NCI-H524 (cell line): ENCODE measurements at places on chromosomes 6 and 20.

DNA sequence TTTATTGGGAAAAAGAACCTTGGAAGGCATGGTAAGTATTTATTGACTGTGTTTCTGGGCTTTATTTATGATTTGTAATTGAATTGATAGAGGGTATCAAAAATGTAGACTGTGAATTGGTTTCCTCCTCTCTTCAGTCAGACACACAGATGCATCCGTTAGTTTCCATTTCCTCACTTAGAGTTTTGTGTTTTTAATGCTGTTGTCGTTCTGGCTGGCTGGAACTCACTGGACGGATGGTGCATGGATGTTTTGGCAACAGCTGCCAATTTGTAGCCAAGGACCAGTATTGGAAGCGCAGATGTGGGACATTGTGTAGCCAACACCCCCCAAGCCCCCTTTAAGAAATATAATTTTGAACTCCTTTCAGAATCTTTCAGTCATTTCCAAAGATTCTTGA, 134.5 kb downstream of the JARID2 start:
- no peak for DNase-seq

DNA sequence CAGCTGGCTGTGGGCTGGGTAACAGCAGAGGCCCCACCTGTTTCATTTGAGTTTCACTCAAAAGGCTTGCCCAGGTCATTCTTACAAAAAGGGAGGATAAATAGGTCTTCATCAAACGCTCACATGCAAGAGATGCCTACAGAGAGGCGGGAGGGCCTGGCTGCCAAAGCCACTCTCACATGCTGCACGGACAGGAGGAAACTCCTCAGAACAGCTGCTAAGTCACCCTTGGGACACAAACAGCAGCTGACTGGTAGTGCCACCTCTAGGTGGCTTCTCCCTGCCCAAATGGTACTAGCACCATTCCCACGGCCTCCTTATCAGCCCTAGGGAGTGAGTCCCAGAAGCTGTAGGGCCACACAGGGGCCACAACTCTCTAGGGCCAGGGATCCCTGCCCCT, 23.8 kb downstream of the SLC22A23 start:
- DNase-seq: peak; percentile 60

- DNase-seq: no peak
These were observed 24.1 kb upstream of the MRGBP start for GRCh38 chr20:62772103-62772611.

GRCh38 chr20:33739493-33739892, 7.7 kb downstream of the ZNF341 start:
- no peak for DNase-seq

- no peak for DNase-seq
These were observed 504.4 kb downstream of the BCKDHB start for GRCh38 chr6:80610846-80611245.

DNA sequence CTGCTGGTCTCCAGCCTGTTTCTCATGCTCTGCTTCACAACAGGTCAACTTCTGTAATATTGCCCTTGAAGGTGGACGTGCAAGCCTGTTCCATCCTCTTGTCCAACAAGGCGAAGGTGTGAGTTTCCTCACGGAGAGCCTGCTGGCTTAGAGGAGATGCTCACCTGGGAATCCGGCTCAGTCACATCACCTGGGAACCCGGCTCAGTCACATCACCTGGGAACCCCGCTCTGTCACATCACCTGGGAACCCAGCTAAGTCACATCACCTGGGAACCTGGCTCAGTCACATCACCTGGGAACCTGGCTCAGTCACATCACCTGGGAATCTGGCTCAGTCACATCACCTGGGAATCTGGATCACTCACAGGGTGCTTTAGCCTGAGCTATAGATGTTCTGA, 230.1 kb downstream of the ERMARD start:
- no peak for DNase-seq

- DNase-seq: no peak
These were observed 47.5 kb upstream of the ADGRF5 start for GRCh38 chr6:46969206-46969605.

DNA sequence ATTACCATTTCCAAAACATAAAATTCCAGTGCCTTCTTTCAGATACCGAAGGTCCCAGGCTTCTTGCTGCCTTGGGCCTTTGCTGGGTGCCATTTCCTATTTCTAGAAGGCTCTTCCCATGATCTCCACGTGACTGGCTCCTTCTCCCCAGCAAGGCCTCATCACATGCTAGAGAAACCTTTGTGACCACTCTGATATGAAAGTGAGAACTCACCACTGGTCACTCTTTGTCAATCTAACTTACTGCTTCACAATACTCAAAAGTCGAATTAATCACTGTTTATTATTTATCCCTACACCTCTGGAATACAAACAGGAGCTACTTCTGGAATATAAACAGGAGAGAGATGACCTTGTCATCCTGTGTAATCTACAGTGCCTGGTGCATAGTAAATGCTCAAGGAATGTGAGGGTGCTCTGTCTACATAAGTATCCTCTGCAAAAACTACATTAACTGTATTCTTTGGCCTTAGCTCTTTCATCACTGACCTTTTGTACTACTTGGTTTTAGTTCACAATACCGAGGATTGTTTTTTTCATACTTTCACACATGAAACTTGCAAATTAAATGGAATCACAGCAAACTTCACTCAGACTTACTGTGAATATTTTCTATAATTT, 1.6 kb downstream of the STX7 start:
- no peak for DNase-seq

DNA sequence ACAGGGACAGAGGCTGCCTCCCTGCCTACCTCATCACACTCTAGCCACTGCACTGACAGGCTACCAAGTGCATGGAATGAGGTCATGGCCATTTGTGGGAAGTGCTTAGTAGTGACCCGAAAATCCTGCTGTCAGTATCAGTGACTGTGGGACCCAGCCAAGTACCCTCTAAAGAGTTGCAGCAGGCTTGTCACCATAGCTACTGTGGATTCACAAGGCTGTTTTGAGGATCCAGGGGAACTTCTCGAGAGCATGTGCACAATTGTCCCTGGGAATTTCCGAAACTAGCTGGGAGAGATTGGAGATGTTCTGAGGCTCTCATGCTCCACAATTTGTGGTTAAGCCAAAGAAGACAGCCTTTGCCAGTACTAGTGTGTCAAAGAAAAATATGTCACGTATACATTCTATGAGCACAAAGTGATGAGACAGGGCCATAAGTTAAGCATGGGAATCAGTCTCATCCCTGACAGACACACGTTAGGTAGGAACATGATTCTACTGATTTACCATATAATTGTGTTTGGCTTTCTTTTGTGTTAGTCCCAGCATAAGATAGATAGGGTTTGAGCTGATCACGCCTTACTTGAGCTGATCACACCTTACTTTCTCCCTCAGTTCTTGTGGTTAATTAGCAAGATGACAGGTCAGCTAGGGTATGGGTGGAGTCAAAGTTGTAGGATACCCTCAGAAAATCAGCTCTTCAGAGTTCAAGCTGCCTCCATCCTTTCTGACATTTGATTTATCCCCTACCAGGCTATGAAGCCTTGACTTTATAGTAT, 42.6 kb upstream of the TMEM170B start:
- DNase-seq: no peak

DNA sequence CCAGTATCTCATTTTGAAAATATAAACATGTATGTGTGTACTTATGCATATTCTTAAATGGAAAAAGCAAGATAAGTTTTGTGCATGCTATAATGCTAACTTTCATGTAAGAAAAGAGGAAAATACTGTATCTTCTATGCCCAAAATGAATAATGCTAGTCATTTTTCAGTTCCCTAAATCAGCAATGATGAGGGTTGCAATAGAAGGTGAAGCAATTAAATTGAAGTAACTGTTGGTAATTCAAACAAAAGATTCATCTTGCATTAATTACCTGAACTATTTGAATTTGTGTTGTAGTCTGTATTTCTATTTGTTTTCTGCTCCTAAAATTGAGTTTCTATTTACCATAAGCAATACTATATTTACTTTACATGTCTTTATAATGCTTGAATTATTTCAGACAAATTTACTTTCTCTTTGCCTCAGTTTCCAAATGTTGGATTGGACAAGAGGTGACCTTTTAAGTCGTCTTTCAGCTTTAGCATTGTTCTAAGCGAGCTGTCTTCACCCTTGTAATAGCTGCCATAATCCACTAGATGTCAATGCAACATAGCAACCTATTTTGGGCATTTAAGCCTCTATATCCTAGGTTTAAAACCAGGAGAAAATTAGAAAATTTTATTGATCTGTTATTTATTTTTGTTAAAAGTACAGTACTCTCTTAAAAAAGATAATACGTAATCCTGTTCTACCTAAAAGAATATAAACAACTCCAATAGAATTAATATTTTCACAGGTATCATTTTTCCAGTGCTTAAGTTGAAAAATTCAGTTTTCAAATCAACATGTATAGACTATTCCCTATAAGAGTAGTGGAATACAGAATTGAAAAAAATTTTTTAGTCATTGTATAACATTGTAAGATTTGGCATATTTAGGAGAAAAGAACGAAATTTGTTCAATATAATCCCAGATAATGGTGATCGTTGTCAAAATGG, 52.3 kb upstream of the IFNGR1 start:
- DNase-seq: peak; percentile 68

GRCh38 chr6:121748850-121749249, 313.4 kb downstream of the GJA1 start:
- DNase-seq: peak; percentile 25

- no peak for DNase-seq
These were observed 174.9 kb upstream of the GGTLC1 start for GRCh38 chr20:24163506-24163905.

DNA sequence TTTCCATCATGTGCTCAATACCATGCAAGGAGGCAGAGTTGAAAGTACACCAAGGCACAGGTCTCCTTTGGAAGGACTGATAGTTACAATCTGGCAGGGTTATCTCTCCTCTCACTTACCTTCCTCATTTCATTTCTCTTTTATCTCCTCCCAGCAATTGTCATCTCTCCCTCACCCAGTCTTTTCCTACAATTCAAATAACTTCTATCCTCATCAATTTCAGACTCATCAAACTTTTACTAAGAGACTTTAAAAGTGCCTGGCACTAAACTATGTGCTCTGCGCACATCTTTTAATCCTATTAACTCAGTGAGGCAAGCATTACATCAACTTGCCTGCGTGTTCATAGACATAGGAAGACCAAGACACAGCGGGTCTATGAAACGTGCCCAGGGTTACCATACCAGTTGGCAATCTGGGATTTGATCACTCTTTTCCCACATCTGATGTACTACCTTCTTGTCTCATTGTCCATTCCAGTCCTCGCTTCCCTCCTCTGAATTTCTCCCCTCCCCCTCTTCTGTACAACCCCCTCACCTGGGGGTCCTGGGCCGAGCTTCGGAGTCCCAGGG, 1.2 kb downstream of the VARS1 start:
- DNase-seq: peak; percentile 46

- DNase-seq: no peak
These were observed 40.4 kb downstream of the SNX5 start for GRCh38 chr20:17928211-17928611.

DNA sequence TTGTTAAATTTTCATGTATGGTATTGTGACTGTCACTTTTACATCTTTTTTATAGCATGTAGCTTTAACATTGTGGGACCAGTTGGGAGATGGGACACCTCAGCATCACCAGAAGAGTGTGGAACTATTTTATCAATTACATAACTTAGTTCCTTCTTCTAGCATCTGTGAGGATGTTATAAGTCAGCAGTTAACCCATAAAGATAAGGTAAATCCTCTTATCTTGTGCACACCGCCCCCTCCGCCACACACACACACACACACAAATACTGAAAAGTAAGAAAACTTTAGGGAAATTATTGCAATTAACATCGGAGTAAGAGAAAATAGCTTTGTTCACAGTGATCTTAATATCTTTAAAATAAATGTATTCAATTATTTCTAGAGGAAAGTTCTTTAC, 60.9 kb downstream of the PGM3 start:
- DNase-seq: no peak

DNA sequence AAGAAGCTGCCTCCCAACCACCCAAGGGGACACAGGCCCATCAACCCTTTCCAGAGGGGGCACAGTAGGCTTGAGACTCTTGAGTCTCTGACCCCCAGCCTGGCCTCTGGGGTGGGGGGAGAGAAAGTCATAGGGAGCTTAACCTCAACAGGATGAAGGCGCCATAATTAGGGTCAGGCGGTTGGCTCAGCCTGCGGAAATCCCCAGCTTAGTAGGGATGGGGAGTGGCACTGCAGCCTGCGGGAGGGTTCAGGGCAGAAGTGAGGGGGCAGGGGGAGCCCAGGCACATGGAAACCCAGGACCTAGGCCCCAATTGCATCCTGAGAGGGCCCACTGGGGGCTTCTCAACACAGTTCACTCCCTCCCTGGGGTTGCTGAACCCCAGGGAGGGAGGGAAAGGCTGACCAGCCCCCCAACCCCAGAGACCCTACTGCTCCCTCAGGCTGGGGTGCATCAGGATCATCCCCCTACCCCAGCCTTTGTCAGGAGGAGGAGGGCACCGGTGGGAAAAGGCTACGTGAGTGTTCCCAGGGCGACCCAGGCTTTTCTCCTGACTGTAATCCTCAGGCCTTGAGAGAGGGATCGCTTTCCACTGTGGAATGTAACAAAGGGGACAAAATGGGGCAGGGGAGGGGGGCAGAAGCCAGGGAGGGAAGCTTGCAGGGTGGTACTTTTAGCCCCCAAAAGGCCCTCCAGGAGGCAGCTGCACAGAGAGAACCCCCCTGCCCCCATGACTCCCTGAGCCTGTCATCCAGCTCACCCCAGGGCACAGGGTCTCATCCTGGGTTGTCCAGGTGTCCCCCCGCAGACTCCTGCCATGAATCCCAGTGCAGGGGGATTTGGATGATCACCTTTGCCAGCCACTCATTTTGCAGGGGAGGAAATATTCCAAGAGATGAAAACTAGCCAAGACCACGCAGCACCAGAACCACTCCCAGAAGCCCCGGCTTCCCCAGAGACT, 46.4 kb downstream of the MRPL14 start:
- DNase-seq: no peak

- no peak for DNase-seq
These were observed 89.8 kb downstream of the ERMARD start for GRCh38 chr6:169841251-169841650.

GRCh38 chr6:113461153-113461932, 395.8 kb upstream of the MARCKS start:
- DNase-seq: no peak

- DNase-seq: no peak
These were observed 395.3 kb downstream of the GJA1 start for GRCh38 chr6:121830736-121831135.

GRCh38 chr20:35286077-35286898, 1.7 kb upstream of the EIF6 start:
- no peak for DNase-seq

DNA sequence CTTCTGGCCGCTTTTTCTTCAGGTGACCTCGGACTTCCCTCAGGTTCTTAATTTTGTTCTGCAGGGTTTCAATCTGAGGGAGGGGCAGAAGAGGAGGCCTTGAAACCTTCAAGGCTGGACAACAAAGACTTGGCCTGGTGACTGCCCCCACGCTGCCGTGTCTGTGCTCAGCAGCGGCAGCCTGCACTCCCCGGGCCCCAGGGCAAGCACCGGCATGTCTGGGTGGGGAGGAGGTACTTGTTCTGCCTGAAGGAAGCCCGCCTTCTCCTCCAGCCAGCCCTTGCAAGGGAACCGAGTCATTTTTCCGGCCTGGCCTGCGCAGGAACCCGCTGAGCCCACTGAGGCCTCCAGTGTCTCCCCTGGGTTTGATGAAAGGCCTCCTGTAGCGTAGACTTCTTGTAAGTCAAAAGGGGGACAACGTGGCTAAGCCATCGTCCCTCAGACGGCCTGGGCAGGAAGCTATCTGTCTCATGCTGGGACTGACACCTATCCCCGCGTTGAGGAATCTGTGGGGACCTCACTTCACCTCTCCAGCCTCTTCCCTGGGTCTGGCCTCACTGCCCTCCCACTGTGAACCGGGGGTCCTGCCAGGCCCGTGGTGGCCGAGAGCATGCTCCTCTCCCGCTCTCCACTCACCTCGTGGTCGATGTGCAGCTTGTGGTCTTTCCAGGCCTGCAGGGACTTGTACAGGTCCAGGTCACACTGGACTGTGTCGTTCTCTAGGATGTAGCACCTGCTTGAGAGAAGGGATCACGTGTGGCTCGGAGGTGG, 119.9 kb downstream of the SULF2 start:
- DNase-seq: no peak
